ENCODE measurements at places on chromosomes 4 and X.
A peak's percentile ranks its signal among the peaks of the same experiment; 100 is the strongest.

DNA sequence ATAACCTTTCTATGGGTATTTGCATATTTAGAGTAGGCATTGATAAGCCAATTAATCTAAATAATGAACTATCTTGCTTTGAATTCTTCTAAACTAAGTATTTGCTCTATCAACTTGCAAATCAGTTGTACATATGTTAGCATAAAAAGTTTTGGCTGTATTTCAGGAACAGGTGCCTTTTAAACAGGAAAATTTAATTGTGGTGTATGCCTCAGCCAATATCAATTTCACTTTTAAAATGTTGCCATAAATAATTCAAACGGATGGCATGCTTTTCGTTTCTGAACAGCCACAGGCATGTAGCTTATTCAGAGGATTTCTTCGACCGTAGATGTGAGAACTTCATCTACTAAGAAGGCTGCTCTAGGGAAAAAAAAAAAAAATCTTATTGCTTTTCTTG lies 99.9 kb downstream of the DCLK2 start:
- DNase-seq, result no peak

DNA sequence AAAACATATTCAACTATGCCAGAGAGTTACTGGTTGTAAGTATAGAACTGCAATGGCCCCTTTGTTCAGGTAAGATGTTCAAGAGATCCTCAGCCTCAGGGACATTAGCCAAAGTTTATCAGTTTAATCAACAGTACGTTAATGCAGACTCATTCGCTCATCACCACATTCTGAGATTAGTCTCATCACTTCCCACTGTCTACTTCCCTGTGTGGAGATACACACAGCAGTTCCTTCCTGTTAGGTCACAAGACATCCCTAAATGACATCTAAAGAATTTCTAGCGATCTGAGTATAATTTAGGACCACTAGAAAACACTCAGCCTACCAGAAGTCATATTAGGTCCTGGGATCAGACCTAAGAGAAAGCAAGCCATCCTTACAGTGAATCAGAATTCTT lies 10.4 kb downstream of the SLC10A7 start:
- no peak for DNase-seq

DNA sequence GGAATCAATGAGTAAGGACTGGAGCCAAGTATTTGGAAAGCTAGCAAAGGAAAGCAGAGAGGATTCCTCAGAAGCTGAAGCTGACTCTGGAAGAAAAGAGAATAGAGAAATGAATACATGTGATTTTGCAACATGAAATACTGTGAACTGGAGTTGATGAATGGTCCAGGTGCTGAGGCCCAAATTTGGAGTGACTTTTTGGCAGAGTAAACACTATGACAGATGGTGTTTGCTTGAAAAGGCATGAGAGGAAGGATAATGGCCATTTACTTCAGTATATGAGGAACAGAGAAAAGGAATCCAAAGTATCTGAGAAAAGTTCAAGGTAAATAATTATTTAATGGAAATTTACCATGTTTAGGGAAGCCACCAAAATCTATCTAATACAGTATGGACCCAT lies 236.7 kb downstream of the SLITRK2 start:
- DNase-seq, result no peak

GRCh38 chr4:20754036-20754435 lies 53.8 kb downstream of the PACRGL start:
- DNase-seq, result no peak

DNA sequence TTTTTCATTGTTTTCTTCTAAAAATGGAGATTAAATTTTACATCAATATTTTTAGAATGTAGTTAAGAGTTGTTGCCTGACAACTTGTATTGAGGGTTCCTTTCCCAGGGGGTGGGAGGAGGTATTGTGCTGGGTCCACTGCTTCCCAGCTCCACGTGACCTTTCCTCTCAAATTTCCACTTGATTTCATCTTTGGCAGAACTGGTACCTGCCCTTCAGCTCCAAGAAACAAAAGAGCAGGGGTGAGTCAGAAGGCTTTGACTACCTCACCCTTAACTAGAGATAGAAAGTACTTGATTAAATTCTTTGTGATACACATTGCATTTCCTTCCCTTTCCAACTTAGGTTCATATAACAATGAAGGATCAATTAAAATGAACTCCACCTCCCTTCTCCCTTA lies 19.7 kb downstream of the TRIM2 start:
- DNase-seq, result no peak

GRCh38 chrX:16785247-16786138 lies 773 bp upstream of the TXLNG start:
- no peak for DNase-seq

GRCh38 chrX:153875391-153876111 lies 10.4 kb downstream of the L1CAM start:
- DNase-seq, result peak; percentile 55

GRCh38 chrX:108590496-108590895 lies 145.9 kb downstream of the IRS4 start:
- no peak for DNase-seq

- no peak for DNase-seq
Observed at GRCh38 chrX:97367125-97367524, 483.4 kb downstream of the RPA4 start.
